Activated T-helper 1 cell treated with anti-CD3 and anti-CD28 coated beads, Interleukin-12 subunit alpha, Interleukin-12 subunit beta, Interleukin-2, Interleukin-4 antibody, amounts not matched to agents 30 ng/mL and 10 ng/mL and 1 ng/mL, durations not matched to agents 14 hours and 24 hours and 36 hours (primary cell): ENCODE measurements at places on chromosomes 16 and 17.

DNA sequence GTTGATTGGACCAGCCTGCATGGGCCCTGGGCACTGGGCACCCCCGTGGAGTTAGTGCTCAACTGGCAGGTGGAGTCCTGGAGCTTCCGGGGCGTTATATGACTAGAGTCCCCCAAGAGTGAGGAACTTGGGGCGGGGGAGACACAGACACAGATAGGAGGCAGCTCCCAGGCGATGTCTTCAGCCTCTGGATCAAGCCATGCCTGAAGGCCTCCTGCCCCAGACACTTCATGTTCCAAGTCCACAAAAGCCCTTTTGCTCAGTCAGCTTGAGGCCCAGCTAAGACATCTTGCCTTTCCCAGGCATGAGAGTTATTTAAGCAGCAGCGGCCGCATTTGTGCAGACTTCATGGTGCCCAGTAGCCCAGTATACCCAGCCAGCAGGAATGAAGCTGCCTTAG, 136.6 kb upstream of the CIBAR2 start:
- H3K27ac ChIP-seq: no peak overlapping the region
- peaks cover 2% of the 10 kb centered on the region for H3K27me3 ChIP-seq
- no peak for DNase-seq
- peaks cover 6% of the 10 kb centered on the region for H3K4me1 ChIP-seq
- no peaks in the 10 kb centered on the region for H3K36me3 ChIP-seq

- H3K4me3 ChIP-seq: peak within 1 kb of the TSS; percentile 51
- no peaks in the 10 kb centered on the region for H3K36me3 ChIP-seq
- peaks cover 4% of the 10 kb centered on the region for H3K4me1 ChIP-seq
- peaks cover 49% of the 10 kb centered on the region for H3K27me3 ChIP-seq
- no peak within 1 kb of the TSS for H3K27ac ChIP-seq
- DNase-seq: peak; percentile 27
Measured at GRCh38 chr17:43907425-43907981, at the start of gene MPP2. MPP2 (minus strand) TSS chr17:43907536; CDS start chr17:43904460, 3,076 bp downstream.

DNA sequence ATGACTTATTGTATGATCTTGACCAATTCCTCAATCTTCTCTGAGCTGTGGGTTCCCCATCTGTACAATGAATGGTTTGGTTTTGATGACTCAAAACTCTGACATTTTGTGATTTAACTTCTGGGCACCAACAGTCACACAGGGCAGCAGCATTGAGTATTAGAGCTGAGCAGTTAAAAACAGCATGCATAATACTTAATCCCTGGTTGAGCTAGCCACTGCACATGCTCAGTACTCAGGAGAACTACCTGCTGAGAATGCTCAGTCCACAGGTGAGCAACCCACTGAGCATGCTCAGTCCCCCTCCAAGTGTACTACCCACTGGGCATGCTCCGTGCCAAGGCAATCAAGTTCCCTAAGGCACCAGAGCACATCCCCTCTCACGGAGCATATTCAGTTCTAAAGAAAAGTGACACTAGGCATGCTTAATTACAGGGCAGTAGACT, 68.7 kb downstream of the AIPL1 start:
- DNase-seq: no peak
- H3K4me1 ChIP-seq: no peaks in the 10 kb centered on the region
- H3K36me3 ChIP-seq: no peaks in the 10 kb centered on the region
- peaks cover 25% of the 10 kb centered on the region for H3K27me3 ChIP-seq
- H3K4me3 ChIP-seq: no peak overlapping the region

DNA sequence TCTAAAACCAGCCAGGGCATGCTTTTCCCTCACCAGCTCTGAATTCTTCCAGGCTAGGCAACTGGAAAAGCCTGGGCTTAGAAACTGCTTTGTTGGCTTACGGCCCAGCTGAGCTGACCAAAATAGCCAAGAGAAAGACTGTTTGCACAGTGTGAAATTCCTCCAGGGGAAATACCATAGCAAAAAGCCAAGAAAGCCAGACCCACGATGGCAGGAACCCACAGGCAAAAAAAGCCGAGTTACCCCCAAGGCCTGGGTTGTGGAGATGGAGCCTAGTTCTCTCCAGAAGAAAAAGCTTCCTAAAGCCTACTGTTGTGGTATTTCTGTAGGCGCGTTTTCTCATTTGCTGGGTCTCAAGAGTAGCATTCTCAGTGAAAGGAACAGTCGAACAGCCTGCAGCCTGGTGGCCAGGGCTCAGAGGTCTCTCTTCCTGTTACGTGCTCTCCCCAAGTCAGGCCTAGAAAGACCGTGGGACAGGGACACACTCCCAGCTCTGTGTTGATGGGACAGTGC, 9.2 kb downstream of the SP2 start:
- H3K27ac ChIP-seq: no peak overlapping the region
- H3K27me3 ChIP-seq: no peaks in the 10 kb centered on the region
- peaks cover 16% of the 10 kb centered on the region for H3K36me3 ChIP-seq
- DNase-seq: no peak

GRCh38 chr16:56241596-56241995, 50.3 kb downstream of the GNAO1 start:
- no peak overlapping the region for H3K27ac ChIP-seq
- H3K27me3 ChIP-seq: peaks cover 16% of the 10 kb centered on the region
- H3K4me1 ChIP-seq: no peaks in the 10 kb centered on the region
- no peak for DNase-seq
- no peak overlapping the region for H3K4me3 ChIP-seq
- H3K36me3 ChIP-seq: no peaks in the 10 kb centered on the region

DNA sequence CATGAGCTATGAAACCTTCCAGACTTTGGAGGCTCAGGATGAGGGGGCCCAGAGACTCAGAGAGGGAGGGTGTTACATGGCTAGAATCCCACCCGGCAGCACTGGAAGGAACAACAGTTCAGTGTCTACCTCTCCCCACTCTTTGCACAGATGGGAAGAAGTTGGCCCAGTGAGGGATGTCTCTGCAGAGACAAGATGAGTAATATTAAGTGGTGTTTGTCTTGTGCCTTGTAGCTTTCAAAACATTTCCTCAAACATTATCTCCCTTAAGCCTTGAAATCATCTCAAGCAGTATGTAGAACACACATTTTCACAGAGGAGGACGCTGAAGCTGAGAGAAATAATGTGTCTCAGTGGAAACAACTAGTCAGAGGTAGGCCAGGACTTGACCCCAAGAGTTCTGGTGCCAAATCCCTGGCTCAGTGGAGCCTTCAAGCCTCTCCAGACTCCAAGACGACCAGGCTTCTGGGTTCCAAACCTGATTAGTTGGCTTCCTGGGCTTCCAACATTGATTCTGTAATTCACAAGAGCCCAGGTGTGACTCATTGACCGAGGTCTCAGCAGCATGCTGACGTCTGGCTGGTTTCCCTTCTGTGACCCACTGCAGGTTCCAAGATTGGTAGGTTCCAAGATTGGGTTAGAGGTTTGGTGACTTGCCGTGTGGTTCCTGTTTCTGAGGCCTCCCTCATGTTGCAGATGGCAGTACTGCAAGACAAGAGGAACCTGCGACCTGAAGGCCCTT, 7.4 kb downstream of the RNF112 start:
- H3K4me1 ChIP-seq: peaks cover 13% of the 10 kb centered on the region
- no peak overlapping the region for H3K4me3 ChIP-seq
- no peak for DNase-seq
- no peak overlapping the region for H3K27ac ChIP-seq
- H3K36me3 ChIP-seq: no peaks in the 10 kb centered on the region

GRCh38 chr16:51592535-51593300, 441.6 kb upstream of the SALL1 start:
- H3K27ac ChIP-seq: no peak overlapping the region
- H3K27me3 ChIP-seq: no peaks in the 10 kb centered on the region
- H3K36me3 ChIP-seq: no peaks in the 10 kb centered on the region
- H3K4me1 ChIP-seq: no peaks in the 10 kb centered on the region
- no peak overlapping the region for H3K4me3 ChIP-seq

- peak overlapping the region; percentile 55 for H3K27ac ChIP-seq
- no peak for DNase-seq
- H3K4me1 ChIP-seq: peaks cover 74% of the 10 kb centered on the region
- H3K27me3 ChIP-seq: no peaks in the 10 kb centered on the region
Measured at GRCh38 chr16:11202260-11203091, 53.5 kb downstream of the SOCS1 start.

- H3K4me3 ChIP-seq: no peak overlapping the region
- no peaks in the 10 kb centered on the region for H3K4me1 ChIP-seq
- no peak overlapping the region for H3K27ac ChIP-seq
- no peaks in the 10 kb centered on the region for H3K36me3 ChIP-seq
- H3K27me3 ChIP-seq: peaks cover 3% of the 10 kb centered on the region
- DNase-seq: no peak
Measured at GRCh38 chr16:10168258-10168657, 14.0 kb downstream of the GRIN2A start.

DNA sequence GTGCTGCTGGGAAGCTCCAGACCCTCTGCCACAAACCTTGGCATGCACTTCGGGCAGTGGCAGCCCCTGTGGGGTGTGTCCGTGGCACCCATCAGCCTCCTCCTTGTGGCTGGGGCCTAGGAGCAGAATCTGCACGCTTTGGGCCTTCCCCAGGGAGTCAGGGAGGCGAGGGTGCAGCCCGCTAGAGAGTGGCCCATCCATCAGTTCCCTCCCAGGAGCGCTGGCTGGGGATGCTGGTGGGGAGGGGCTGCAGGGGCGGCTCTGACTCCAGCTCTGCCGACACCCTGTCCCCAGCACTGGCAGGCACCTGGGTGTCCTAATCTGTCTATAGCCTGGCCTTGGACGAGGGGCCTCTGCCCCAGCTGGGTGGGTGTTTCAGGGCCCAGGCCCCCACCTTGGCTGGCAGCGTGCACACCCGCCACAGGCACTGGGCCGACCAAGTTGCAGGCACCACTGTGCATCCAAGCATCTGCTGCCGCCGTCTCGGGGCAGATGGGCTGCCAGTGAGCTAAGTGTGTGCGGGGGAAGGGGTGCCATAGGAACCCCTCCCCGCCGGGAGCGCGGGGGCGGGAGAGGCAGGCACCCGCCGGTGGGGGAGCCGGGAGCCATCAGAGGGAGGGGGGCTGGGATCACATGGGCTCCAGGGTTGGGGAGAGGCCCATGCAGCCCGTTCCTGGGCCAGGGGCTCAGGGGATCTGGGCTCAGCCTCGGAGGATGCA, 30.2 kb downstream of the ENDOV start:
- H3K27ac ChIP-seq: no peak overlapping the region
- no peaks in the 10 kb centered on the region for H3K4me1 ChIP-seq
- no peak overlapping the region for H3K4me3 ChIP-seq
- peaks cover 4% of the 10 kb centered on the region for H3K27me3 ChIP-seq
- H3K36me3 ChIP-seq: no peaks in the 10 kb centered on the region

- H3K4me3 ChIP-seq: no peak overlapping the region
- no peak for DNase-seq
- no peaks in the 10 kb centered on the region for H3K4me1 ChIP-seq
Measured at GRCh38 chr16:27127308-27127707, 60.6 kb downstream of the C16orf82 start.

DNA sequence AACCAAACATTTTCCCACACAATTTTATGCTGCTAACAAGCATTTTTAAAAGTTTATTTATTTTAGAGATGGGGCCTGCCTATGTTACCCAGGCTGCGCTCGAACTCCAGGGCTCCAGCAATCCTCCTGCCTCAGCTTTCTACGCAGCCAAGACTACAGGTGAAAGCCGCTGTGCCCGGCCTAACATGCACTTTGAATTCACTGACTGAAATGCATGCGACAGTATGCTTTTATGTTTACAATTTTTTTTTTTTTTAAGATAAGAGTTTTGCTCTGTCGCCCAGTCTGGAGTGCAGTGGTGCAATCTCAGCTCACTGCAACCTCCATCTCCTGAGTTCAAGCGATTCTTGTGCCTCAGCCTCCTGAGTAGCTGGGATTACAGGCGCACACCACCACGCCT, 47.8 kb downstream of the MAP1LC3B start:
- no peak overlapping the region for H3K4me3 ChIP-seq
- H3K4me1 ChIP-seq: peaks cover 14% of the 10 kb centered on the region
- DNase-seq: no peak
- H3K27me3 ChIP-seq: peaks cover 15% of the 10 kb centered on the region

DNA sequence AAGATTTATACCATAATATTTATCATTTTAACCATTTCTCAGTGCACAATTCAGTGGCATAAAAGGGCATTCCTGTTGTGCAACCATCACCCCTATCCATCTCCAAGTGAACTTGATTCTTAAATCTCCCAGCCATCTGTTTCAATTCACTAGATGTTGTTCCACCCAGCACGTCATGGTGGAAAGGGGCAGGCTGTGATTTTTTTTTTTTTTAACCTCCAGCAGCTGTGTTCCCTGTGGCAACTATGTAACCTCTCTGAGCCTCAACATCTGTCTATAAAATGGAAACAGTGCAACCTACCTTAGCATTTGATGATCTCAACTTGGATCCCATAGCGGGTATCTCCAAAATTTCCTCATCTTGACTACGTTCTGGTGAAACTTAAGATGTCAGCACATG, 604.5 kb downstream of the WWOX start:
- H3K27ac ChIP-seq: no peak overlapping the region
- DNase-seq: no peak
- peaks cover 2% of the 10 kb centered on the region for H3K27me3 ChIP-seq
- no peaks in the 10 kb centered on the region for H3K36me3 ChIP-seq
- no peak overlapping the region for H3K4me3 ChIP-seq

DNA sequence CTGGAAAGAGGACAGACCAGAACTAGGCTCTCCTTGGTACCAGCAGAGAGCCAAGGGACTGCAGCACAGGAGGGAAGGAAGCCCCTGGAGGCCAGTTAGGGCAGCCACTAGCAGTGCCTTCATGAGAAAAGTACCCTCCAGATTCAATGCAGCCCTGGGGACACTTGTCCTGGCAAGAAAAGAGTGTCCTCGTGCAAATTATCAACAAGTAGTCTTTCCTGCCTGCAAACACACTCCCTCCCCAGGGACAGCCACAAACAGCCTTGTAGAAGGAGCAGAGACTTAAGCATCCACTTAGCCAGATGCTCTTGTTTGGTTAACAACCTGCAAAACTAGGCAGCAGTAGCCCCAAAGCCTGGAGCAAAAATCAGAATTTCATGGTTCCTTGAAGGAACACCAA, 24.3 kb downstream of the CENPV start:
- H3K36me3 ChIP-seq: peaks cover 7% of the 10 kb centered on the region
- no peak for DNase-seq
- H3K27ac ChIP-seq: no peak overlapping the region
- H3K4me3 ChIP-seq: no peak overlapping the region
- H3K4me1 ChIP-seq: no peaks in the 10 kb centered on the region
- no peaks in the 10 kb centered on the region for H3K27me3 ChIP-seq

GRCh38 chr17:39400547-39401411, 647 bp downstream of the FBXL20 start:
- H3K4me1 ChIP-seq: peaks cover 38% of the 10 kb centered on the region
- no peaks in the 10 kb centered on the region for H3K27me3 ChIP-seq
- DNase-seq: no peak
- peaks cover 2% of the 10 kb centered on the region for H3K36me3 ChIP-seq

DNA sequence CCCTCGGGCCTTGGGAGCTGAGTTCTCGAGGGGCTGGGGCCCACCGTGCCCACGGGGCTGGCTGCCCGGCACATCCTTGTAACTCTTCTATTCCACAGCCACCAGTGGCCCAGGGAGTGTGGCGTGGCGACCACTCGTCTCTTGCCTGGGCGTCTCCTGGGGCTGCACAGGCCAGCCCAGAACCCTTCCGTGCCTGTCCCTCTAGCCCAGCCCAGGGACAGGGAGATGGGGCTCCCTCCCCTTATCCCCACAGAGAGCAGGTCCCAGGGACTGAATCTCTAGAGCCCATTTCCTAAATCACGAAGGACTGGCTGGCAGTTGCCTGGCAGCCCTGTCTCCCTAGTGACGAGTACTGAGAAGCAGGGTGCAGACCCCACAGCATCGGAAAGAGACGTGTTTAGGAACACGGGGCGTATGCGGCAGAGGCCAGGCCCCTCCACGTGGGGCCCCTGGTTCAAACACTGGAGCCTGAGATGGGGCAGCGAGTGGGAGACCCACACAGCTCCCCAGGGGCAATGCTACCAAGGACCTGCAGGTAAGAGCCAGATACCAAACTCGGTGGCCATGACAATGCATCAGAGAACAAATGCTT, 51.0 kb downstream of the TIMM22 start:
- no peak for DNase-seq
- H3K27me3 ChIP-seq: no peaks in the 10 kb centered on the region
- H3K4me1 ChIP-seq: no peaks in the 10 kb centered on the region
- no peak overlapping the region for H3K4me3 ChIP-seq
